ENCODE measurements at places on chromosomes 12 and 14.

GRCh38 chr14:35047976-35048513 is 2.0 kb downstream of the FAM177A1 start:
- no peak for DNase-seq

DNA sequence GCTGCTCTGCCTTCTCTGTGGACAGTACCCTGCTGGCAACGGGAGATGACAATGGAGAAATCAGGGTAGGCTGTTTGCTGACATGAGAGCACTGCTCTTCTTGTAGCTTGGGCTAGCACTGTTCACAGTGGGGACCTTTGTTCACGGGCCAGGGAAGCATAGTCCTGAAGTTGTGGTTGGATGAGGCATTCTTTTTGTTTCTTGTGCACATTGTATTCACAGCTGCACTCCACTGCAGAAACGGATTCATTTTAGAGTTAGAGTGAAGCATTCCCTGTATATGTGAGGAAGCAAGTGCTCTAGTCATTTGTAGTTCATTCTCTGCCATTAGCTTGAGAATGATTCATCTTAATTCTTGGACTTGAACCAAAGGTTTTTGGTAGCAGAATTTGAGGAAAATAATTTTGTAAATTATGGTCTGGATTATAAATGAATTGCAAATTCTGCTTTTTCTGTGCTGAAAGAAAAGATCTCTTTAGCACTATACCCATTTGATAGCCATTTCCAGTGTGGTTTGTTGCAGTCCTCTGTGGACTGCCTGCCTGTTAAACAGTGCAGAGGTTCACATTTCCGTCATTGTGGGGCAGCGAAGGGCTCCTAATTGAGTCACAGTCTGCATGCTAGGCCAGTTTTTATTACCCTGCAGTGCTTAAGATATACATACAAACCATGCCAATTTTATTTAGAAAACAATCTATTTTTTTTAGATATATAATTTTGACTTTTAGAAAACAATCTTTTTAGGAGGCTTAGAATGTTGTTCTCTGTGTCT is 80.6 kb downstream of the APAF1 start:
- DNase-seq: peak; percentile 64

DNA sequence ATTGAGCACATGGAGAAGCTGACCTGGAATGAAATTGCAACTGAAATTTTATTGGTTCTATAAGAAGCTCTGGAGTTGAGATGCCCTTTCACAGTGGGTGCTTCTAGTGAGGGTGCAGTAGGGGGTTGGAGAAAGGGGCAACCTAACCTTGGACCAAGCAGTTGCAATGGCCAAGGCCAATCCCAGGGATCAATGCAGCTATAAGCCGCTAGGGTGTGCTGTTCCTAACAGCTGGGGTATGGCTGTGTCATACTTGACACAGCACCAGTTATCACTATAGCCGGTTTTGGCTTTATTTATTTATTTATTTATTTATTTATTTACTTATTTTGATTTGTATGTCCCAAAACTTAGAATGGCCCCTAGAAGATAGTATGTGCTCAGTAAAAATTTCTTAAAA is 505.9 kb downstream of the FLRT2 start:
- DNase-seq: peak; percentile 58

DNA sequence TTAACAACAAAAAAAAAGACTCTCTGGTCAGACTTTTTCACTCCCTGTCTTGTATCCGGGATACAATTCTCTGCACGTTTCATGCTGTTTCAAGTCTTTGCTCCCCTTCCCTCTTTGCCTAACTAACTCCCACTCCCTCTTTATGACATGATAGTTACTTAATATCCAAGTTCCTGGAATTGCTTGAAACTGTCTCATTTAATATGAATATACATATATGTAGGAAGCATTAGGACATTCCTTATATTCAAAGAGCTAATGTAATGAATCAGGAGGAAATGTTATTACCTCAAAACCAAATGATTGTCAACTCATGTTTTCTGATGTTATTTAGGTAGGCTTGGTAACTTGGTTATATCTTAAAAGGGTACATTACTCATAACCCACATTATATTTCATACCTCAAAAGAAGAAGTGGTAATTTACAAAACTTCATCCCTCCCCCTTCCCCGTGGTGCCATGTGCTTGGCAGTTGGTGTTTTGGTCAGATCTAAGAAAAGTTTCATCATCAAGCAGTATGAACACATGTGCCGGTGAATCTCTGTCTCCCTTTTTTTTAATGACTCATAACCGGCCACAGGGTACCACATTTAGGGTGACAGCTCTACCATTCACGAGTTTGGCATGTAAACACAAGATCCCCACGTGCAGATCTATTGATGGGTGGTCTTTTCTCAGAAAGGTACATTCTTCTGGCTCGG is 56.5 kb downstream of the HCAR2 start:
- DNase-seq: peak; percentile 77

- DNase-seq: no peak
Observed at GRCh38 chr14:102772781-102773570, 4.3 kb upstream of the TRAF3 start.

DNA sequence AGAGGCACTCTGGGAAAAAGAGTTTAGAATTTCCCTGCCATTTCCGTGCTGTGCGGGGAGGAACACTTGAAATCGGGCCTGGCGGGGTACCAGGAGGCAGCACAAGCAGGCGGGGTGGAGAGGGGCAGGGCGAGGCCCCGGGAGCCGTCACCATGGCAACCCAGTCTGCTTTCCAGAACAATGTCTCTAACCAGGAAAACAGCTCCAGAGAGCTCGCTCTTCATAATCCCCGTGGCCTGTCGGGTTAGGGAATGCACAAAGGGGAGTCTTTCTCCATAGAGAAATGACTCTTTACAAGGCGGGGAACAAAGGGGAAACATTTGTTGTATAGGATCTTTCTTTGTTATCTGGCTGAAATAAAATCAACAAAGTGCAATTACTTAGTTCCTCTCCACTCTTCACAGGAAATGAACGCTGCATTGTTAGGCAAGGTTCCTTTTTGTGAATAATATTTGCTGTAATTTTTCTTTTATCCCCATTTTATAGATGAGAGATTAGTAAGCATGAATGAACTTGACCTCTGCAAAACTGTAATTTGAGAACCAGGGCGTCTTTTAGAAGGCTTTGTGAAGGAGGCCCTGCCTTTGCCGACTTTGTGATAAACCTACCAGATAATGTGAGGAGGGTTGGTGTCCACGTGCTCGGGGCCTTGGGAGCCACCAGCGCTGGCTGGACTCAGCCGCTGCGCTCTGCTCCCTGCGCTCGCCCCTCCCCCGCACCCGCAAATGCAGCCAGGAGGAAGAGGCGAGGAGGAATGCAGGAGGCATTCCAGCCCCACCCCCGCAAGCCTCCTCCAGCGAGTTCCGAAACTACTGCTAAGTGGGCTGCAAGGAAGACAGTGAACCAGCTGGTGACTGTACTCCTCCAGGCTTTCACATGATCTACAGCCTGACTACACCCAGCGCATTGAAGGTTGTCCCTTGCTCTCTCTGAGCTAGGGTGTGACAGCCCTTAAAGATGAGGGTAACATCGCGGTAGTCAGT is 105.2 kb upstream of the ATF7IP start:
- peak; percentile 92 for DNase-seq

DNA sequence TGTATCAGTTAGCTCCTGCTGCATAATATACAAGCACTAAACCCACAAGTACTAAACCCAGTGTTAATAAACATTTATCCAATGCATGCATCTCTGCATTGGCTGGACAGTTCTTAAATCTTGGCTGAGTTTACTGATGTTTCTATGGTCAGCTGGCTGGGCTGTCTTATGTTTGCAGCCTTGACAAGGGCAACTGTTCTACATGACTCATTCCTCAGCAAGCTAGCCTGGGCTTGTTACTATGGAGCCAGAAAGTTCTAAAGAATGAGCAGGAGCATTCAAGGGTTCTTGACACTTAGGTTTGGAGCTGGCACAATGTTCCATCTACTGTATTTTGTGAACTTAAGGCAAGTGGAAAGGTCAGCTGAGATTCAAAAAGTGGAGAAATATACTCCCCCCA is 199.1 kb downstream of the GLT1D1 start:
- DNase-seq: peak; percentile 10

DNA sequence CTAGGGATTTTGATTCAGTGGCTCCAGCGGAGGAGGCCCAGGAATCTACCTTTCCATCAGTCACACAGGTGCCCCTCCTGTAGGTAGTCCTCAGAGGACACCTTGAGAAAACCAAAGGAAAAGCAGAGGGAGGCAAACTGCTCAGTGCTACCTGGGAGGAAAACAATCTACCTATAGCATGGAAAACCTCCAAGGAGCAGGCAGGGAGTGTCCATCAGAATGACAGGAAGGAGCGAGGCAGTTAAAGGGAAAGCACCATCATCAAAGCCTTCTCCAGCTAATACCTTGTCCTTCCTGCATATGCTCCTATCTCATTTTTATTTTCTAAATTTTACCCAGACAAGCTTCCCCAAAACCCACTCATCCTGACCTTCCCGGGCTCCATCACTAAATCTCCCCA is 25.4 kb downstream of the DPF3 start:
- DNase-seq: no peak

DNA sequence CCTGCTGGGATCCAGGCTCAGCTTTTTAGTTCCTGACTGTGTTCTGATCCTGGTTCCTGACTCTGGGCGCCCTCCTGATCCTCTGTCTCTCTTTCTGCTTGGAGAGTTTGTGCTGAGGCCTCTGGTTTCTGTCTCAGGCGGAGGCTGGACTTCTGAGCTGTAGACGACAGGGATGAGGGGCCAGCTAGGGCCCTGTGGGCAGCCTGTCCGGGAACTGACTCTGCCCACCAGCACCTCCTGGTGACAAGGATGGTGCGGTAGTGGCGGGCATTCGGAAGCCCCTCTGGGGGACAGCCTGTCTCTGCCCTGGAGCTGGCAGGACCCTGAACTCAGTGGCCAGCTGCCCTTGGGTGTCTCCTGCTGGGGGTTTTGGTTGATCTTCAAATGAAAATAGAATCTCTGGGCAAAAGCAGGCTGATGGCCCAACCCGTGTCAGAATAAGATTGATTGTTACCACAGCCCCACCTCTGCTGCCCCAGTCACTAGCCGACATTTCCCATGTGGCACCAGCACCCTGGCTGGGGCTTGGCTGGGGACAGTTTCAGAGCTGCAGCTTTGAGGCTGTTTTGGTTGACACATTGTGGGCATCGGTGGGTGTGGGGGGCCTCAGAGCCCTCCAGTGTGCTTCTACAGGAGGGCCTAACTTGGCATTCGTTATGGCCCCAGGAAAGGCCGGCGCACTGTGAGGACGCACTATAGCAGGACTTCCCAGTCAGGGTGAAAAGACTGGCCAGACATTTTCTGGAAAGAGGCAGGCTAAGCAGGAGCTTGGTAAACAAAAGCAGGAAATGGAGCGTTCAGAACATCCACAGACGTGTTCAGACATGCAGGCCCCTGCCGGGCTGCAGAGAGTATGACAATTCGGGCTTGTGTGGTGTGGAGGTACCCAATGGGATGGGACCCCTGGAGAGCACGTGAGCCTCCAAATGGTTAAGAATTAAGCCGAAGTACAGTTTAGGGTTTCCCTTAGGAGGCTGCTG is 16.2 kb downstream of the KRT80 start:
- peak; percentile 94 for DNase-seq

GRCh38 chr14:36916668-36917067 is 255.0 kb downstream of the PAX9 start:
- DNase-seq: no peak

DNA sequence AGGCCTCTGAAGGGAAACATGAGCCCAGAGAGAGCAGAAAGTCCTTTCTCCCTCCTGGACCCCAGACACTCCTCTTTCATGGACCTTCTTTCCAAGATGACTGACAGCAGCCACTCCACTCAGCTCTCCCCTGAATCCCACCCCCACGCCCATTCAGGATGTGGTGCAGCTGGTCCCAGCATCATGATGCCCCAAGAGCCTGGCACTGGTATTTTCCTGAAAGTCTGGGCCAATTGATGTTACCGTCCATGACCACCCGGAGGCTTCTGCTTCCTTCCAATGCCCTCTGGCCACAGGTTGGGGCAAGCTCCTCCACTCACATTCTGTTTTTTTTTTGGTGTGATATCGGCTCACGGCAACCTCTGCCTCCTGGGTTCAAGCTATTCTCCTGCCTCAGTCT is 112.6 kb downstream of the CALM1 start:
- no peak for DNase-seq

DNA sequence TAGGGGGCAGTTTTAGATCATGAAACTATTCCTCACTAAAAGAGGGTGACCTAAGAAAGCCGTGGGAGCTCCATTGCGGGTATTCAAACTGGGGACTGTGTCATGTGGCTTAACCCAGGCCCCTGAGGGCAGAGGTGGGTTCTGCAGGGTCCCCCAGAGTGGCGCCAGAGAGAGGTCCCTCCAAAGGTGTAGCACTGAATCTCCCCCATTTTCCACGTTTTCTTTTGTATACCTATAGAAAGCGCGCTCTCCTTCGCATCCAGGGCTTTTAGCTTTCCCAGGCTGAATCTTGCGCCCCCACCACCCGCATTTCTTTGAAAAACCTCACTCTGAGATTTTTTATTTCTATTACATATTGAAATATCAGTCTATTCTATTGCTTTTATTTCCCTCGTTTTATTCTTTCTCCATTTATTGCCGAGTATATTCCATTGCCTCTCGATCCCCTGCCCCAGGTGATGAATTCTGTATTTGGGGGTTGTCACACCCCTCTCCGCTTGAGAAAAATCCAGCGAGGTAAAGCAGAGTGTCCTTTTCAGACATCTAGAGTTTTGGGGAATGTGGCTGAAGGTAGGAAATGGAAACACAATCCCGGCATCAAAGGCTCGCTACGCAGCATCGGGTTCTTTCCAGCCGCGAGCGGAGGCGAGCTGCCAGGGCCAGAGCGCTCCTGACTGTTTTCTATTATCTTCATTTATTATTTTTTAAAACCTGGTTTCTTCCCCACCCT is 870 bp upstream of the HOXC13 start:
- DNase-seq: no peak
